HT-29 (cell line): ENCODE measurements at places on chromosomes 5 and 9. TPM values are rescaled to one million over a fixed set of nuclear protein-coding genes. Genes with fewer than 3 reads are reported as not detected.

Gene PCDHGC4
- 1.7 TPM in 1 of 2 replicates, not detected in the other for total RNA-seq

Gene SH2D3C
- not detected in 2 replicates for total RNA-seq

Gene IL3
- total RNA-seq: not detected in 2 replicates

GRCh38 chr5:14108170-14108996, 34.8 kb upstream of the TRIO start:
- peak; percentile 84 for DNase-seq

GRCh38 chr5:92864591-92864990, 716.4 kb downstream of the NR2F1-AS1 start:
- no peak for DNase-seq

DNA sequence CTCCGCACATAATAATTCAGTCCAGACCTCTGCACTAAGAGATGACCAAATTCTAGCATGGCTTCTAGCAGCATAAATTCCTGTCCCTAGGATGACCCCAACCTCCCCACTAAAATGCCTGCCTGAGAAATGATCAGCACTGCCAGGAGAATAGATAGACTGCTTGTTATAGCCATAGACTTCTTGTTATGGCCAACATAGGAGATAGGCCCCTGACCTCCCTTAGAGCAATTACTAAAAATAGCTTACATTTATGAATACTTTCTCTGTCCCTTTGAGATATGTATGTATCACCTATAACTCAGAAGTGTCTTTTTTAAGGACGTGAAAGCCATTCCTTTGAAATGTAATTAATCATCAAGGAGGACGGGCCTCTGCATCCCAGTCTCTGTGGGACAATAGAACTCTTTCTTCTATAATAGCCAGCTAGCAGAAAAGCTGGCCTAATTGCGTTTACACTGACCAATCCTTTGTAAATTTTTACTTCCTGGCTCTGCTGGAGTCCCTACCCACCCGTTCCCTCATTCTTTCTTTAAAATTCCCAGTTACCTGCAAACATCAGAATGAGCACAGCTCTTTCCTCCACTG, 1002.7 kb downstream of the CDH18 start:
- DNase-seq: no peak
